ENCODE measurements at places on chromosomes 16 and 17. TPM values are rescaled to one million over a fixed set of nuclear protein-coding genes. Genes with fewer than 3 reads are reported as not detected.
A peak's percentile ranks its signal among the peaks of the same experiment; 100 is the strongest.

GRCh38 chr16:3971261-3971660 lies 90.7 kb upstream of the CREBBP start:
- no peak overlapping the region for H3K27ac ChIP-seq
- DNase-seq = no peak
- H3K4me1 ChIP-seq = no peaks in the 10 kb centered on the region

- no peak overlapping the region for H3K4me3 ChIP-seq
- H3K4me1 ChIP-seq = no peaks in the 10 kb centered on the region
- no peaks in the 10 kb centered on the region for H3K27me3 ChIP-seq
- no peak overlapping the region for H3K27ac ChIP-seq
- no peak for DNase-seq
- H3K36me3 ChIP-seq = no peaks in the 10 kb centered on the region
These were observed 46.8 kb upstream of the MRTFB start for GRCh38 chr16:14024283-14024682.

PLCG2 gene
- 14.2 TPM for total RNA-seq

GRCh38 chr17:76048025-76048605 lies 21.0 kb upstream of the EVPL start:
- DNase-seq = no peak
- H3K27me3 ChIP-seq = no peaks in the 10 kb centered on the region
- no peak overlapping the region for H3K4me3 ChIP-seq
- peaks cover 71% of the 10 kb centered on the region for H3K36me3 ChIP-seq

GRCh38 chr17:38970128-38970527 lies 2.9 kb upstream of the FBXO47 start:
- peaks cover 6% of the 10 kb centered on the region for H3K4me1 ChIP-seq
- H3K4me3 ChIP-seq = no peak overlapping the region
- no peaks in the 10 kb centered on the region for H3K27me3 ChIP-seq
- no peaks in the 10 kb centered on the region for H3K36me3 ChIP-seq
- H3K27ac ChIP-seq = no peak overlapping the region

GRCh38 chr16:30893417-30893743 lies 497 bp downstream of the BCL7C start:
- H3K4me1 ChIP-seq = peaks cover 19% of the 10 kb centered on the region
- H3K27me3 ChIP-seq = no peaks in the 10 kb centered on the region
- H3K27ac ChIP-seq = peak overlapping the region; percentile 64
- H3K36me3 ChIP-seq = peaks cover 6% of the 10 kb centered on the region
- peak; percentile 17 for DNase-seq
- peak overlapping the region; percentile 79 for H3K4me3 ChIP-seq

DNA sequence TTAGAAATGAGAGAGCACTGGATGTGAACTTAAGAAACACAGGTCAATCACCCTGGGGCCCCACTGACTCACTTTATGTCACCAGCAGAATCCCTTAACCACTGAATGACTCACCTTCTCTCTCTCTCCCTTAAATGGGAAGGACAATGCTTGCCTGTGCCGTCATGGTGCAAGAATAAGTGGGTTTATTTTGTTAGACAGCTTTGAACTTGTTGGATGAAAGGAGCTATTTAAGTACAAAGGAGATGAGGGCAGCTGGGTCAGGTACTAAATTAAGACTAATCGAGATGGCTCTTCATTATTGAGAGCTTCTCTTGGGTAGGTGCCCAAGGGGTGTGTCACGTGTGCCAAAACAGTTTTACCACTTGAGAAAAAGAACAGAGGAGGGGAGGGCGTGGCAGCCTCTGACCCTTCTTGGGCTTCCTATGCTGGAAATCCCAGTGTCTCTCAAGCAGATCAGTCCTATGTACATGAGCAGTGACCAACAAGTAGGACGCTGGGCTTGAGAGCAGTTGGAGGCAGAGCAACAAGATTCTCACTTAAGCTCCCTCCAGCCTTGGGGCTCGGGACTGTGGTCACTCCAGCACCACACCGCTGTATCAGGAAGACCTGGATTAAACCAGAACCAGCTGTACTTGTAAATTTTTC lies 6.7 kb upstream of the KRT31 start:
- no peaks in the 10 kb centered on the region for H3K36me3 ChIP-seq
- peaks cover 23% of the 10 kb centered on the region for H3K4me1 ChIP-seq
- no peaks in the 10 kb centered on the region for H3K27me3 ChIP-seq
- DNase-seq = no peak
- H3K27ac ChIP-seq = no peak overlapping the region

CA4 gene
- not detected for total RNA-seq

GRCh38 chr17:66570447-66571195 lies 264.3 kb upstream of the CACNG5 start:
- no peaks in the 10 kb centered on the region for H3K4me1 ChIP-seq
- H3K27ac ChIP-seq = no peak overlapping the region
- no peak overlapping the region for H3K4me3 ChIP-seq
- no peak for DNase-seq
- H3K27me3 ChIP-seq = no peaks in the 10 kb centered on the region
- H3K36me3 ChIP-seq = no peaks in the 10 kb centered on the region

RDM1 gene
- total RNA-seq = 2.5 TPM

DNA sequence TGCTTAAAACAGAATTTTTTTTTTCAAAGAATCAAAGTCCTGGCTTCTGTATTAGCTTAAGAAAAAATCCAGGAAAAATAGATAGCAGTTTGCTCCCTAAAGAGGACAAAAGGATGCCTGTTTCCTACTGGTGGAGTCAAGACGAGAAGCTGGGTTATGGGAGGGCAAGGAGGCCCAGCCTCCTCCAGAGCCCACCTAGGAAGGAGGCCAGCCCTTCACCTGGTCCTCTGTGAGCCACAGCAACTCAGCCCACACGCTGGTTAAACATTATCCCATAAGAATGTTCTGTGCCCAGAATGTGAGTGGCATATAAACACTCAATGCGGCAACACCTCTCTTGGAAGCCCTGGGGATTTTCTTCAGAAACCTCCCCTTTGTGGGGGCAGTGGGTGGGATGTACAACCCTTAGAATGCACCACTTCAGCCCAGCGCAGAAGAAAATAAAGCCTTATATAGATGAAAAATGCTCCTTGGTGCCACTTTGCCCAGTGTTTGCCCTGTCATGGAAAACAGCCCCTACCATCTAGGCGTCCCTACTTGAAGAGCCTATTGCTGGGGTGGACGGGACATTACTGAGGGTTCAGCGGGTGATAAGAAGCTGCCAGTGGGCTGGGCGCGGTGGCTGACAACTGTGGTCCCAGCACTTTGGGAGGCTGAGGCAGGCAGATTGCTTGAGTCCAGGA lies 48.0 kb downstream of the TEKT5 start:
- no peaks in the 10 kb centered on the region for H3K27me3 ChIP-seq
- no peak overlapping the region for H3K4me3 ChIP-seq
- DNase-seq = no peak
- H3K27ac ChIP-seq = no peak overlapping the region
- H3K4me1 ChIP-seq = no peaks in the 10 kb centered on the region
- no peaks in the 10 kb centered on the region for H3K36me3 ChIP-seq

GRCh38 chr16:700684-701584 lies 4.7 kb downstream of the FBXL16 start:
- H3K27ac ChIP-seq = no peak overlapping the region
- no peaks in the 10 kb centered on the region for H3K36me3 ChIP-seq
- peak; percentile 61 for DNase-seq
- H3K4me1 ChIP-seq = peaks cover 28% of the 10 kb centered on the region

DNA sequence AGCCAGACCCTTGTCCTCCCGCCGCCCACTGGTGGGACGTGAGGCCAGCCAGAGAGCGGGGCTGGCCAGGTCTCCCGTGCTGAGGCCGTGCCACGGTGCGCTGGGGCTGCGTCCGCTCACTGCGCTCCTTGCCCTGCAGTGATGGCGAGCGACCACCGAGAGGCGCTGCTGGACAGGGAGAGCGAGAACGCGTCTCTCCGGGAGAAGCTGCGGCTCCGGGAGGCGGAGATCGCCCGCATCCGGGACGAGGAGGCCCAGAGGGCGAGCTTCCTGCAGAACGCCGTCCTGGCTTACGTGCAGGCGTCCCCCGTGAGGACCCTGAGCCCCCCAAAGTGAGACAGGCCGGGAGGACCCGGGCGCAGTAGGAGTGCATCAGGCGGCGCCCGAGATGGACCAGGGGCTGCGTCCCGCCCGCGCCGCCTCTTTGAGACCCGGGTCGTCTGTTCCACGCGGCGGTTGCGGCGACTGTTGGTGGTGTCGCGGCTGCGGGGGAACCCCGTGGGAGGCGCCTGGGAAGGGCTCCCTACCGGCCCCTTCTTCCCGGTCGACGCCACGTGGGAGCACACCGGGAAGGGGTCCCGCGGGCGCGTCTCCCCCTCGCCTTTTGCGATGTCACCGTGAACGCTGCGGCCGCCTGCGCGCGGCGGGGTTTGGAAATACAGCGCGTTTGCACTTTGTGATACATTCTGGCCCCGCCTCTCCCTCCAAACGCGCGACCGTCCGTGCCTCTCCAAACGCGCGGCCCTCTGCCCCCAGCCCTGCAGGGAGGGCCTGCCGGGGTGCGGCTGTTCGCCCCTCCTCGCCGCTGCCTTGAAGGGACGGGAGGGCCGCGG lies 792 bp upstream of the RAC3 start:
- H3K36me3 ChIP-seq = no peaks in the 10 kb centered on the region
- H3K27ac ChIP-seq = peak overlapping the region; percentile 38
- DNase-seq = peak; percentile 85
- peak overlapping the region; percentile 43 for H3K4me3 ChIP-seq

DNA sequence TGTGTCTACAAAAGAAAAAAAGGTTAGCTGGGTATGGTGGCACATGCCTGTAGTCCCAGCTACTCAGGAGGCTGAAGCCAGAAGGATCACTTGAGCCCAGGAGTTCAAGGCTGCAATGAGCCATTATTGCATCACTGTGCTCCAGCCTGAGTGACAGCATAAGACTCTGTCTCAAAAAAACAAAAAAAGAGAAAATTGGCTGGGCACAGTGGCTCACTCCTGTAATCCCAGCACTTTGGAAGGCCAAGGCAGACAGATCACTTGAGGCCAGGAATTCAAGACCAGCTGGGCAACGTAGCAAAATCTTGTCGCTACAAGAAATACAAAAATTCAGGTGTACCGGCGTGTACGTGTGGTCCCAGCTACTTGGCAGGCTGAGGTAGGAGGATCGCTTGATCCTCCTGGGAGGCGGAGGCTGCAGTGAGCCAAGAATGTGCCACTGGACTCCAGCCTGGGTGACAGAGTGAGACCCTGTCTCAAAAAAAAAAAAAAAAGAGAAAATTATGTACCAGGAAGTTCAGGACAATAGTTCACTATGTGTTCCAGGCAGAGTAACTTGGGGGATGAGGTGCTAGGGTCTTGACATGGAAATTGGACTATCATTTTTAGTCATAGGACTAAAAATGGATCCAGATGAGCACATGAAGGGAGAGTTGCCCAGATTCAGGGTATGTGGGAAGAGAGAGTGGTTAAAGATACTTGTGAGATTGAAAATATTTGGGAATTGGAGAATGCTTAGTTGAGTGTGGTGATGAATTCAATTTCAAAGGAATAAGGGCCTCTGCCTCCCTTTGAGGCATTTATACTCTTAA lies 11.0 kb downstream of the ALDH3A2 start:
- no peak for DNase-seq
- no peaks in the 10 kb centered on the region for H3K4me1 ChIP-seq
- peaks cover 24% of the 10 kb centered on the region for H3K36me3 ChIP-seq
- no peaks in the 10 kb centered on the region for H3K27me3 ChIP-seq
- H3K27ac ChIP-seq = no peak overlapping the region
- H3K4me3 ChIP-seq = no peak overlapping the region

DNA sequence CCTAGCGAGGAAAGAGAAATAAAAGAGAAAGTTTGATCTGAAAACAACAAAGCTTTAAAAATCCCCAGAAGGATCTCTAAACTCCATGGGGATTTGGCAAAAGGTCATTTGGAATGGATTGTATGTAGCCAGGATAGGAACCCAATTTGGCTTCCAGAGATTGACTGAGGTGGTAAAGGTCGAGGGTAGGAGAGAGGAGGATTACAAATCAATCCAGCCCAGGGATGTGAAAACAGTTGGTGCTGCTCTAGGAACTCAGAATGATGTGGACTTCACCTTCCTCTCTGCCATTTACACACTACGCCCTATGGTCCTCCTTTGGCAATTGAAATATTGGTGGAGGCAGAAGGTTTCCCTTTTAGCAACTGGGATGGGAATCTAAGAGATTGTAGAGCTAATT lies 18.8 kb upstream of the SMIM36 start:
- no peak overlapping the region for H3K27ac ChIP-seq
- no peaks in the 10 kb centered on the region for H3K36me3 ChIP-seq
- no peak overlapping the region for H3K4me3 ChIP-seq
- H3K4me1 ChIP-seq = no peaks in the 10 kb centered on the region
- DNase-seq = no peak

DNA sequence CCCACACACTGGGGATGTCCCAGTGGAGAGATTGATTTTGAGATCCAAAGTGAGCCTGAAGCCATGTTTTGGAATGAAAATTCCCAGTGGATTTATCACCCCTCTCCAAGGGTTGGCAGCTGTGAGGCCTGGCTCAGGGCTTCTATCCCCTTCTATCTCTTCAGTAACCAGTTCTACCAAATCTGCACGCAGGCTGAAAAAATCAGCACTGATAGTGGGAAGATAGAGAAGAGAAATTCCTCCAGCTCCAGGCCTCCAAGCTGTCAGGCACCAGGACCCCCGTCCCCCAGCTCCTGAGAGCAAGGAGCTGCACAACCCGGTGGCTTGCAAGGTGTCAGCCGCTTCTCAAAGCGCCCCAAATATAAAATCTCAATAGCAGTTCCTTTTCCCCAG lies 1.0 kb downstream of the FLOT2 start:
- H3K36me3 ChIP-seq = peaks cover 5% of the 10 kb centered on the region
- no peaks in the 10 kb centered on the region for H3K27me3 ChIP-seq
- DNase-seq = no peak
- peaks cover 72% of the 10 kb centered on the region for H3K4me1 ChIP-seq
- H3K4me3 ChIP-seq = peak overlapping the region; percentile 93
- peak overlapping the region; percentile 84 for H3K27ac ChIP-seq

DNA sequence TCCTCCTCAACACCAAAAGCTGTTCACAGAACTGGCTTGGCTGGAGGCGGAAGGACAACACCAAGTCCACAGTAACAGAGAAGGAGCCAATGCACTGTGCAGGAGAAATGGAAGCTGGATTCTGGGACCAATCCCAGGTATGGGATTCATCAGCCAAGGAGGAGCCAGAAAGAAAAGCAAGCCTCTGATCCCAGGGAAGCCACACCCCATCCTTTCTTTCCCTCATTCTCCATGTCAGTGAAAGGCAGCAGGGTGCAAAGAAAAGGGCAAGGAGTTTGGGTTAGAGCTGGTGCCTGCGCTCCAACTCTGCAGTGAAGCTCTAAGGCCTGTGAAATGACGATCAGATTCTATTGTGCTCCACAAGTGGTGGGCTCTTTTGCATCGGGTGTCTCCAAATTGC lies 11.0 kb downstream of the DCAKD start:
- H3K27me3 ChIP-seq = no peaks in the 10 kb centered on the region
- no peaks in the 10 kb centered on the region for H3K4me1 ChIP-seq
- H3K27ac ChIP-seq = no peak overlapping the region
- no peak overlapping the region for H3K4me3 ChIP-seq
- no peak for DNase-seq
- no peaks in the 10 kb centered on the region for H3K36me3 ChIP-seq

GRCh38 chr16:55035956-55036355 lies 105.3 kb downstream of the IRX5 start:
- no peak overlapping the region for H3K27ac ChIP-seq
- H3K36me3 ChIP-seq = no peaks in the 10 kb centered on the region
- H3K4me3 ChIP-seq = no peak overlapping the region
- H3K4me1 ChIP-seq = no peaks in the 10 kb centered on the region
- H3K27me3 ChIP-seq = no peaks in the 10 kb centered on the region
